ENCODE measurements at places on chromosomes 6 and 20.

GRCh38 chr20:58585753-58586540 lies 65.1 kb upstream of the STX16 start:
- DNase-seq, result no peak

GRCh38 chr6:7505189-7505699 lies 36.2 kb upstream of the DSP start:
- DNase-seq, result peak; percentile 81

GRCh38 chr6:113187661-113188060 lies 669.5 kb upstream of the MARCKS start:
- DNase-seq, result no peak

- no peak for DNase-seq
Measured at GRCh38 chr20:44707018-44707579, 8.1 kb upstream of the CCN5 start.

DNA sequence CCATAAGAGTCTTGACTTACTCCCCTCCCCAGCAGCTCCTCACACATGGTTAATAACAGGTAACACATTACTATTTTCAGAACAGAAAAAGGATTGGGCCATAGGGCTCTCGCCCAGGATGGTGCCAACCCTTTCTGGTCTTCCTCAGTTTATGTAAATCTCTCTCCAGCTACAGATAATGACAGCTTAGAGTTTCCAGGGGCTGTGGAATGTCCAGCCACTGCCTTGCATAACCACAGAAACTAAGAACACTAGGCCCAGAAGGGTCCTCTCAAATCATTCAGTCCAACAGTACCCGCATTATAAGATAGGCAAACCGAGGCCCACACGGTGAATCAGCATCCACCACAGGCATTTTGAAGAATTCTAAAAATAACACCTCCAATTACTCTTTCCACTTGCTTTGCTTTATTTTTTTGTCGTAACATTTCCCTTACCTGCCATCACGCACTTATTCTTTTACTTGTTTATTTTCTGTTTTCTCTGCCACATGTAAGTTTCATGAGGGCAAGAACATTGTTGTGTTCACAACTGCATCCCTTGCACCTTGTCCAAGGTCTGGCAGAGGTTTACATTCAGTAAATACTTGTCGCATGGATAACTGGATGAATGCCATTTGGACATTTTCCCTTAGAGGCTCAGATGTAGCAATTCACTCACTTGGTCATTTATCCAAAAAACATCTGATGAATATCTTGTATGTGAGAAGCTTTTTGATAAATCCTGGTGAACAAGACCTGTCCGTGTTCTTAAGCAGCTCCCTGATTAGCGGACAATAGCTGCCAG lies 6.4 kb upstream of the SDC4 start:
- no peak for DNase-seq

DNA sequence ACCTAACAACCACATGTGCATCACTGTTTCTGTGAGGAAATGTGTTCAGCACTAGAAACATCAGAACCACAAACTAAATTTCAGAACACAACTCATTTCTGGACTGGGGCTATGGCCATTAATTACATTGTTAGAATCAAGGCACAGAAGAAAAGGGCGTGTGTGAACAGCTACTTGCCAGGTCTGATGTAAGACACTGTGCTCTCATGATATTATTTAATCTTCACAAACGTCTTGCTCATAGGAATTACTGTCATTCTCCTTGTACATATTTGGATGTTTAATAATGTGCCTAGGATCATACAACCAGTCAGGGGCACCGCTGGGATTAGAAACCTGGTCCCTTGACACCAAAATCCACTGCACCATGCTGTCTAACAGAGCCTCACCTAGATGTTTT lies 14.8 kb downstream of the ADGRF1 start:
- no peak for DNase-seq

GRCh38 chr6:142235791-142236190 lies 66.0 kb upstream of the ADGRG6 start:
- no peak for DNase-seq

DNA sequence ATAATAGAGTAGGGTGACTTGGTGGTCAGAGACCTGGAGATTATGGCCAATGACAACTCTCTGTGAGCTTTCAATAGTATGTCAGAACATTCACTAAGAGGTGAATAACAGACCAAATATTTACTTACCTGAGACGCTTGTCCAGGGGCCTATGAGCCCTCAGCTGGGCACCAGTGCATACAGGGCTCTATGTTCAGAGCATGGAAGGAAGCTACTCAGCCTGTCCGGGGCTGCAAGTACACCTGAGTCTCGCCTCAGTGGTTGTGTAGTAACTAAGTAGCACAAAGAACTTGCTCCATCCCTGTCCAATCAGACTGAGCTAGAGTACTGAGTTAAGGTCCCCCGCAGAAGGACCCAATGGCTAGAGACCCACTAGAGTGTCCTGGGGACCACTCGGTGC lies 11.6 kb upstream of the SCGN start:
- DNase-seq, result no peak

DNA sequence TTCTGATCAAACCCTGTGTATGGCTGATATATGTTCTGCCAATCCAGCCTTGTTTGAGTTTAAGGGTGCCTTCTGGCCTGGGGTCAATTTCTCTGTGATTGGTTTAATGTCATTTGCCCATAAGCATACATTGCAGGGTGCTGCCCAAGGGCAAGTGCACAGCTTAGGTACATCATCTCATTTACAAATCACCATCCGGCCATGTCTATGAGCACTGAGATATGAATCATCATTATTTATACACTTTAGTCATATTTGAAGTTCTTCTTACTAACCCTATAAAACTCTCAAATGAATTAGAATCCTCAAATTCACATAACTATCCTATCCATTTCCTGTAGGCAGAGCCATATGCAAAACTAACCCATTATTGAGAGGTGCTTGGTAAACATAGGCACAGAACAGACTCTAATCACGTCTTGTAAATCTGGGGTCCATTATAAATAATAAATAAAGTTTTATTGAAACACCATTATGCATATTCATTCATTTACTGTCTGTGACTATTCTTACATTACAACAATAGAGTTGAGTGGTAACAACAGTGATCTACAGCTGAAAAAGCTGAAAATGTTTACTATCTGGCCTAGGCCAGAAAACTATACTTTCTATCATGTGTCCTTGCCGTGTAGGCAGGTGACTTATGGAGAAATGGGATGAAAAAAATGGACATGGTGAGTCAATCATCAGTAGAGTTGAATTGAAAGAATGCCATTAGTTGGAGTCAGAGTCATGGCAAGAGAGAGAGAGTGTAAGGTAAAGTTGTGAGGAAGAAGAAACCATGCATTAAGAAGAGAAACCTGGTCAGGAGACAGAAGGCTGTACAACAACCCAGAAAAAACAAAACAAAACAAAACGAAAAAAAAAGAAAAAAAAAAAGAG lies 25.0 kb downstream of the KCNQ5 start:
- DNase-seq, result no peak

- DNase-seq, result no peak
Measured at GRCh38 chr6:549906-550305, 107.0 kb downstream of the HUS1B start.

GRCh38 chr6:13285705-13286104 lies 42.6 kb downstream of the TBC1D7 start:
- no peak for DNase-seq

GRCh38 chr20:13009682-13010406 lies 1.1 kb downstream of the SPTLC3 start:
- DNase-seq, result no peak

DNA sequence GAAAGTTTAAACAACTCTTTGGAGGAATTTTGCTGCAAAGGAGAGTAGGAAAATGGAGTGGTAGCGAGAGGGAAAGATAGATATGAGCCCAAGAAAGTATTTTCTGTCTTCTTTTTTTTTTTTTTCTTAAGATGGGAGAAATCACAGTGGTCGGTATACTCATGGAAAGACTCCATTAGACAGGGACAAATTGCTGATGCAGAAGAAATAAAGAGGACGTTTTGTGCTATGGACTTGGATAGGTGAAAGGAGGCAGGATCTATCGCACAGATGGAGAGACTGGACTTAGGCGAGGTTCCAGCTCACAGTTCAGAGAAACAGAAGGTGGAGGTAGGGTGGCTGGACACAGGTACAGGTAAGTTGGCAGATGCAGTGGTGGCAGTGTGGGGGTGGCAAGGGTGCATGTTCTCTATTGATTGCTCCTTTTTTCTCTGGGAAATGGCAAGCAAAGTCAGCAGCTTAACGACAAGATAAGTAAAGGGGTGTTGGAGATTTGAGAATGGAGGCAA lies 44.2 kb upstream of the ARMC2 start:
- DNase-seq, result no peak

DNA sequence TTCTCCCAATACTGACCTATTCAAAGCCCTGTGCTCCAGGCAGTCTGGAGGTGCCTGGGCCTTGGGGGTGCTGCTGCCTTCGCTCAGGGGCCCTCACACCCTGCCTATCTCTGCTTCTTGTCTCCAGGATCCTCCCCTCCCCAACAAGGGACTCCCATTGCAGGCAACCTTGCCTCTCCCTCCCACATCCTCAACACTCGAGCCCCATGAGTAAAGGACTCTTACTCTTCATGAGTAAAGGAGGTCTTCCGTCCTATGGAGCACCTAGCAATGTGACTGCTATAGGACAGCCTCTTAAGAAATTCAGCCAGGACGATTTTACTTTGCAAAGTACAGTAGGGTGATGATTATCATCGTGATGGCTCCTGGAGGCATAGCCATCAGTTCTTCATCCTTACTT lies 24.5 kb downstream of the PLEKHG1 start:
- no peak for DNase-seq
